COR-L47 (cell line): ENCODE measurements at places on chromosomes 11 and 22.

DNA sequence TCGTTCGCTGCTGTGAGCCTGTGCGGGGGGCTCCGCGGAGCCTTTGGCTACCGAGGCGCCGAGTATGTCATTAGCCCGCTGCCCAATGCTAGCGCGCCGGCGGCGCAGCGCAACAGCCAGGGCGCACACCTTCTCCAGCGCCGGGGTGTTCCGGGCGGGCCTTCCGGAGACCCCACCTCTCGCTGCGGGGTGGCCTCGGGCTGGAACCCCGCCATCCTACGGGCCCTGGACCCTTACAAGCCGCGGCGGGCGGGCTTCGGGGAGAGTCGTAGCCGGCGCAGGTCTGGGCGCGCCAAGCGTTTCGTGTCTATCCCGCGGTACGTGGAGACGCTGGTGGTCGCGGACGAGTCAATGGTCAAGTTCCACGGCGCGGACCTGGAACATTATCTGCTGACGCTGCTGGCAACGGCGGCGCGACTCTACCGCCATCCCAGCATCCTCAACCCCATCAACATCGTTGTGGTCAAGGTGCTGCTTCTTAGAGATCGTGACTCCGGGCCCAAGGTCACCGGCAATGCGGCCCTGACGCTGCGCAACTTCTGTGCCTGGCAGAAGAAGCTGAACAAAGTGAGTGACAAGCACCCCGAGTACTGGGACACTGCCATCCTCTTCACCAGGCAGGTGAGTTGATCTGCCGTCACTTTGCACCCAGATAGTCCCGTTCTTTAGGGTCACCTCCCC, 1.0 kb downstream of the ADAMTS15 start:
- DNase-seq: peak; percentile 18

DNA sequence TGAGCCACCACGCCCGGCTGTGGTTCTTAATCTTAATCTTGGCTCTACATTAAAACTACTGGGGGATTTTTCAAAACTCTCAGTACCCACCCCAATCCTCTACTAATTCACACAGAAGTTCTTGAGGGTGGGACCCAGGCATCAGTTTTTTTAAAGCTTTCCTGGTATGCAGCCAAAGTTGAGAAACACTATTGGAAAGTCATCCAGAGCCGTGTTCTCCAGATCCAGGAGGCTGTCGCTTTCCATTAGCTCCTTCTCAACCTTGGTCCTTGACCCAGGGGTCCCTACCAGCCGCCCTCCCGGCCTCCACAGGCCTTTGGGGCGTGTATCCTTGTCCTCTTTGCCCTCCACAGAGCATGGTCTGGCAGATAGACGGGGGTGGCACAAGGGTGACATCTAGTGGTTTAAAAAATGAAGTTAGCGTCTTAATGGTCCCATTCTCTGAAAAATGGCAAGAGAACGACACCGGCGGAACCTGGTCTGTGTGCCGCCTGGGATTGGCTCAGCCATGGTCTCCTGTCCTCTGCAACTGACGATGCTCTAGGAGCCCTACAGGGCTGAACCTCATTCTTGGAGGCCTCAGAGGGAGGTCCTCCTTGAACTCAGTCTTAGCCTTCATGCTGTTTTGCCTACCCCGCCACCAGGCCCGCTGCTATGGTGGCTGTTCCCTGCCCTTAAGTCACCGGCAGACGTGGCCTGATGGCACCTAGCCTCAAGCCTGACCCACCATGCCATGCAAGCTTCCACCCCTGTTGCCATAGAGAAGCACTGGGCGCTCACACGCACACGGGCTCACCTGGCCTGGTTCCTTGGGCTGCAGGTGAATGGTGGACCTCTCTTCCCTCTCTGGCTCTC, 152.0 kb upstream of the SYN3 start:
- DNase-seq: no peak

GRCh38 chr11:115117956-115118493, 386.2 kb downstream of the CADM1 start:
- DNase-seq: no peak

DNA sequence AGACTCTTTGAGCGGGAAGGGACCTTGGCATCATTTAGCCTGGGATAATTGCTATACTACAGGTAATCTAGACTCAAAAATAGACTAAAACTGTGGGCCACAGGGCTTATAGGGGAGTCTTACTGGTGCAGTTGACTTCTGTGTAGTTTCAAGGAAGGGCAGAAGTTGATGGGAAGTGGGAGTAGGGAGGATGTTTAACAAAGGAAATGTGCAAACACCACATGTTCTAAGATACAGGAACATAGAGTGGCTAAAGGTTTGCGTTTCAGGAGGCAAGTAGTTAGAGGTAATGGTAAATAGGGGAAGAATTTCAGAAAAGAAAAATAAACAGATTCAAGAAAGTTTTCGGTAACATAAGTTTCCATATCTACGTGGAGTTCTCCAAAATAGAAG, 14.4 kb upstream of the SORL1 start:
- DNase-seq: no peak

- no peak for DNase-seq
These were observed 34.9 kb downstream of the MAPK1 start for GRCh38 chr22:21832291-21833290.

DNA sequence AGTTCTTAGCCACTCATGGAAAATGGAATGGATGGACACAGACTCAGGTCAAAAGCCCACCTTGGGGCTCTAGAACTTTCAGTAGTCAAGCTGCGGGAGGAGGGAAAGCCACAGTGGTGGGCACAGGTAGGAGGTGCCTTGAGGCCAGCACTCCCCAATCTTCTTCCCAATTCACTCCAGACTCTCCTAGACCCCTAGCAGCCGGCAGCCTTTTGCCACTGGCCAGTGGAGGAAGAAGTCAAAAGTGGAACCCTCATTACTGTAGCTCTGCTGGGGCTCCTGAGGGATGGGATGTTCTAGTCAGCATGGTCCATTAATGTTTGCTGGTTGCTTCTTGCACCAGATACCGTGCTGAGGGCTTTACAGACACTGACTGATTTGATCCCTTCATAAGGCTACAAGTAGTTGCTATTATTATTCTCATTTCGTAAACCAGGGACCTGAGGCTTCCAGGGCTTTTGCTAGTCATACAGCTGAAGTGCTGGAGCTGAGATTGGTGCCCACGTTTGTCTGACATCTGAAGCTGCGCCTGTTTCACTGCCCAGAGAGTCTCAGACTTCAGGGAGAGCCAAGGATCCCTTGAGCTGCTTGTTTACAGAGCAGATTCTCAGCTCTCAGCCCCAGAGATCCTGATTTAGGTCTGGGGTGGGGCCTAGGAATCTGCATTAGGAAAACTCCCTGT, 1.1 kb downstream of the UCP3 start:
- no peak for DNase-seq

DNA sequence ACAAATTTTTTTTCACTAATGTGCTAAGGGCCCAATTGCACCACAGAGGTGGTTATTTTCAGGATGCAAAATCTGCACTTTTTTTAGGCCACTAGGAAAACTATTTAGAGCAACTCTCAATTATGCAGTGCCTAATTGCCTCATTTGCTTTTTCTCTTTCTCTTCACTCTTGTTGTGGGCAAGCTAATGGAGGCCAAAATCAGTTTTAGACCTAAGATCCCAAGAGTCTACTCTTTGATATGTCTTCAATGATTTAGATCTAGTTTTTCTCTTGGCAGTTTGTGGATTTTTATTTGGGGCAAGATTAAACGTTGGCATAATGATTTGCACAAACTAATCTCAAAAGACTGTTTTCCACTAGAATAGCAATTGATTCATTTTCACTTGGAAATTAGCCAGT, 1996.9 kb downstream of the LRRC4C start:
- no peak for DNase-seq

DNA sequence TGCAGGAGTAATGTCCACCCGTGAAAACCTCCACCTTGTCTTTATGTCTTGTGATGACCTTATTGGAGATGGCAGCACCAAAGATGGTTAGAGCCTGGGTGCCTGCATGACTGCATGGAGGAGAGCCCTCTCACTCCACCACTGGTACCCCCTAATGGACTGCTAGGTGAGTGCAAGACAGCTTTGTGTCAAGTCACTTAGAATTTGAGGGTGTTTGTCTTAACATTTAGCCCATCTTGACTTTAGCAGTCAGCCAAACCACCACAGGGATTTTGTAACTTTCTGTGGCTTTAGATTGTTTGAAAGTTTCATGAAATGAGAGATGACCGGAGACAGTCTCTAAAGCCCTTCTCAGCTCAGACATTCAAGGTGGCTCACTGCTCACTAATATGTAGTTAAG, 232.9 kb upstream of the NCAM1 start:
- DNase-seq: no peak

DNA sequence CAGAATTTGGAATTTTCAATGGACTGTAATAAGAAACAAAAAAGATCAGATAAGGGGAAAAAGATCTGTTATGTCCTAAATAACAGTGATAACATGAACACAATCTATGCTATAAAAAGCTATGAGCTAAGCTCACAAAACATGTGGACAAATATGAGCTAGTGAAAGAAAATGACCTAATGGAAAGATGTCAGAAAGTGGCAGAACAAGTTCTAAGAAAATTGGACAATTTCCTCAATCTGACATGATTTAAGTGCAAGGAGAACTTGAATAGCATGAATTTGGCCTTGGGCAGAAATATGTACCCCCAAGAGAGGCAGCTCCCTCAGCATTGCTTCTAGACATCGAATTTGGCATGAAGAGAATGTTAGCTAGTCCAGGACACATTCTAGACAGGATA, 212.0 kb upstream of the PGR start:
- DNase-seq: no peak

GRCh38 chr11:94002226-94002625, 18.9 kb upstream of the HEPHL1 start:
- DNase-seq: no peak
